Sigmoid colon (tissue), 7 donors: ENCODE measurements at places on chromosomes 13 and 19. TPM values are rescaled to one million over a fixed set of nuclear protein-coding genes. Genes with fewer than 3 reads are reported as not detected.

Gene AP1M2
- 3.0 TPM for total RNA-seq

Gene SRRM5
- 0.27 TPM for total RNA-seq

Gene ZNF560
- total RNA-seq, result not detected

Gene UGGT2
- 37.8 TPM for total RNA-seq

Gene CEACAM3
- not detected for total RNA-seq

Gene HS6ST3
- total RNA-seq, result 0.33 TPM

Gene ADGRE3
- total RNA-seq, result not detected

Gene SOX21
- not detected for total RNA-seq

Gene C19orf85
- total RNA-seq, result not detected

Gene TMEM150B
- total RNA-seq, result not detected

Gene ZNF628
- 2.3 TPM for total RNA-seq

Gene FGF14
- total RNA-seq, result 1.4 TPM

Gene COX7A1
- 69.8 TPM for total RNA-seq

Gene PSG2
- not detected for total RNA-seq

Gene ZGLP1
- total RNA-seq, result 1.2 TPM

Gene CACNG8
- total RNA-seq, result not detected

Gene DNAJB1
- 58.1 TPM for total RNA-seq

Gene ZNF324B
- 6.5 TPM for total RNA-seq

Gene ANKRD24
- 0.99 TPM for total RNA-seq

Gene IZUMO1
- total RNA-seq, result not detected

Gene ZNF816
- 7.5 TPM for total RNA-seq

Gene CGB5
- not detected for total RNA-seq

Gene STAP2
- total RNA-seq, result 1.8 TPM

Gene AMH
- 0.99 TPM for total RNA-seq

Gene ZBTB32
- total RNA-seq, result not detected

Gene MAB21L1
- 1.6 TPM for total RNA-seq

Gene ZNF729
- not detected for total RNA-seq

Gene FSTL3
- total RNA-seq, result 97.4 TPM
